ENCODE measurements at places on chromosomes 11 and 22.

- no peak for DNase-seq
Observed at GRCh38 chr11:15816260-15816871, 540.0 kb downstream of the SOX6 start.

DNA sequence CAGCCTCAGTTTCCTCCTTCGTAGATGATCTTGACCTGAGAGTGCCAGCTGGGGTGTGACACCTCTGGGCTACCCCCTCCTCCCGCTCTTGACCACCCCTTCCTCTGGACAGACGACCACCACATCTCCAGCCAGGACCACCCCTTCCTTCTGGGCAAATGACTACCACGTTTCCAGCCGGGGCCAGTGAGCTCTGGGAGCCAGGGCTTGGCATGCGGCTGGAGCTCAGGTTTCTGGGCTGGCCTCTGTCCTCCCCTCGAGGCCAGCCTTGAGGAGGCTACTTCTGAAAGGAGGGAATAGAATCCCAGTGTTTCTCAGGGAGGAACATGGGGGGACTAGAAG lies 120.9 kb downstream of the KCNQ1OT1 start:
- peak; percentile 2 for DNase-seq

DNA sequence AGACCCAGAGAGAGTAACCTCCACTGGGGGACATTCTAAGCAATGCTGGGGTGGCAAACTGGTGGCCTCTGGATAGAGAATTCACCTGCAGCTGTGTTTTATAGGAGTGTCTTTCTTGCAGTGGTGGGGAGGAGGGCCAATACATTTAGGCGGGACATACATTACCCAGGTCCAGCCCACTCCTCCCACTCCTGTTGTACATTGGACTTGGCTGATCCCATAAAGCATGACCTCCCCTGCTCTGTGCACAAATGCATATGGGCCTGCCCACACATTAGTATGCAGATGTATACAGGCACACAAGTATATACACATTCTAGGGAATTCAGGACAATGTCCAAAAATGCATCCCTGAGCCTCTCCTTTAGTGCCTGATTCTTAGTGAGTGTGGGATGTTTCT lies 99.1 kb downstream of the RRAS2 start:
- DNase-seq, result no peak

DNA sequence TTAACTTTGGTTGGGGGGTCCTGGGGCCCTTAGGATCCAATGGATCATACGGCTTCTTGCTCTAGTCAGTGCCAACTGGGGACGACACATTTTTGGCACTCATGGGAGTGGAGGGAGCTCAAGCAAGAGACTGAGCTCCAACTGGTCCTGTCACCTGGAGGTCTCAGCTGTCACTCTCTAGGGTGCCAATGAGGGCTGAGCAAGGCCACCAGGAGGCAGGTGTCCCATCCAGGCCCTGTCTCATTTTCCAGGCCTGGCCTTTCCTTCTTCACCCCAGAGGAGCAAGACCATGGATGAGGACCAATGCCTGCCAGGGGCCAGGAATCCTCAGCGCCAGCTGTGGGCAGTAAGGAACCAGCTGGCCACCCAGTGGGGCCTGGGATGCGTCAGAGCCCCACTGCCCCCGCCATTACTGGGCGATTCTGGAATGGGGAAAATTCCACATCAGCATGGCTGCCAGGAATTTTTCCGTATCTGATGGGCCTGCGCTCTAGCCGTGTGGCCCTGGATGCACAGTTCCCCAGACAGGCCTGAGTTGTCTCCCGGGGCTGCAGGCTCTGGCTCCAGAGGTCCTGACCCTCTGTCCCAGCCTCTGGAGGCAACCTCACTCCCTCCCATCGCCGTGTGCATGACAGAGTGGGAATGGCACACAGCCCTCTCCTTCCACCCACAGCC lies 669 bp upstream of the GAL3ST1 start:
- no peak for DNase-seq

DNA sequence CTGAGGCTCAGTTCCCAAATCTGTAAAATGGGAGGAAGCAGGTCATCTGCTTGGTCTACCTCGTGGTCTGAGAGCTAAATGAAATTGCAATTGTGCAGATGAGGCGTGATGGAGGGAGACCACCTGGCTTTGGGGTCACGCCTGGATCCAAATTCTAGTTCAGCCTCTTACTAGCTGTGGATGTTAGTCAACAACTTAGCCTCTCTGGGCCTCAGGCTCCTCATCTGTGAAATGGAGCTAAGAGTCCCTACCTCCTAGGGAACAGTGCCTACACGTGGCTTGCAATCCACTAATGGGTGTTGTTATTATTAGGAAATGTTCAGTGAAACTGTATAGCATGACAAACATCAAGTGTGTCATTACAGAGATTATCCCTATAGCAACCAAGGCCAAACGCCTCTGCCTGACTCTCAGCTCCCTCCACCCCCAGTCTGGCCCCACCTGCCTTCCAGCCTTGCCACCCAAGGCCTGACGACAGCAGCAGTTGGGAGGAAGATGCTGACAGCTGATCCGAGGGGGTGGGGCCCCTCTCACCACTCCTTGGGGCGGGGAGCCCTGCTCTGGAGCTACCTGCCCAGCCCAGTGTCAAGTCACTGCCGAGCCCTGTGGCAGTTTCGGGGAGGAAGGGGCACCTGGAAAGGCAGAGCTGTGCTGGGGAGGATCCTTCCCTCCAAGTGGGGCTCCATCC lies 1.7 kb upstream of the RHOD start:
- DNase-seq, result no peak

- DNase-seq, result no peak
Observed at GRCh38 chr11:128705124-128705920, 11.4 kb downstream of the FLI1 start.

GRCh38 chr11:10042699-10043098 lies 251.3 kb downstream of the SBF2 start:
- DNase-seq, result no peak

DNA sequence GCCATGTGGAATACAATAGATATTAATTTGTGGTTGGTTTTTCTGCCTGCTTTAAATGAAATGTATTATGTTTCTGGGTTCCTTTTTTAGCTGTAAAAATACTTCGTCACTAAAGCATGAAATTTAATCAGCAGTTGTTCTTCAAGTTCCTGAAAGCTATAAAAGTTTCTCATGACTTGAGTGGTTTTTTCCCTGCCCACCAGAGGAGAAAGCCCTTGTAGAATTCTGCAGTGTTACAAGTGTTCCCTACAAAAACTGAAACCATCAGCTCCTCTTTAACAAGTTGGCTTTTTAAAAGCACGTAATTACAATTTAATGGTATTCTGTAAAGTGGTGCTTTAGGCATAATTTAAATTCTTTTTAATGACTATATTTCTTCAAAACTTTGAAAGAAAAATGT lies 56.2 kb downstream of the PANX1 start:
- DNase-seq, result no peak

GRCh38 chr11:134845474-134846327 lies 433.7 kb upstream of the B3GAT1 start:
- no peak for DNase-seq

GRCh38 chr22:43008509-43008908 lies 6.4 kb downstream of the PACSIN2 start:
- DNase-seq, result no peak

DNA sequence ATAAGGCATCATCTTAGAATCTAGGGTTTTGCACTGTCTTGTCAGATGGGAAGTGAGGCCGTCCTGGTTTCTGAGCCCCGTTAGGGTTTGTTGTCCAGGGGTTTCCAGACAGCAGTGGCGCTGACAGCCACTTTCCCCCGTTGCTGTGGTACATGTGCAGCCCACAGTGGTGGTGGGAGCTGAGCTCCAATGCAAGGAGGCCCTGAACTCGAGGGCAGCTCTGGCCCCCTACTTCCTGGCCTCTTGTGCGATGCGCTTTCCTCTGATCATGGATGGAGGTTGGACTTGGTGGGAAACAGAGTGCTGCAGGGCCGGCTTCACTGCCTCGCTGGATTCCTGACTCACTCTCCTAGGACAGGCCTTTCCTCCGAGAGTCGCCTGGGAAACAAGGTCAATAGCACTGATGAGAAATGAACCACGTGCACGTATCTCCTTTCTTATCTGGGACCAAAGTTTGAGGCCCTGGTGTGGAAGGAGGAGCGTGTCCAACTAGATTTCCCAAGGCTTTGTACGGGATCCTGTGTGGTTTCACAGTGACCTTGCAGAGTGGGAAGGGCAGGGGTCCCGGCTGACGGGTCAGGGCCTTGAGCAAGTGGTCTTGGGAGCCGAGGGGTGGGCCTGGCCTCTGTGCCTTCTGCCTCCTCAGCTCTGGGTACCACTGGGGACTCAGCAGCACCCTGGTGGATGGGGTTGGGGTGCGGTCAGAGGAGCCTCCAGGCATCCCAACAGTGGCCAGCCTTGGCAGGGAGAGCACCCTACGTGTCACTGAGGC lies 3.7 kb downstream of the PHRF1 start:
- no peak for DNase-seq

- no peak for DNase-seq
Observed at GRCh38 chr11:59224351-59224928, 11.7 kb upstream of the MPEG1 start.

- DNase-seq, result no peak
Observed at GRCh38 chr11:59611570-59612565, 3.7 kb downstream of the OSBP start.

GRCh38 chr11:109106151-109106906 lies 315.7 kb upstream of the C11orf87 start:
- DNase-seq, result no peak

DNA sequence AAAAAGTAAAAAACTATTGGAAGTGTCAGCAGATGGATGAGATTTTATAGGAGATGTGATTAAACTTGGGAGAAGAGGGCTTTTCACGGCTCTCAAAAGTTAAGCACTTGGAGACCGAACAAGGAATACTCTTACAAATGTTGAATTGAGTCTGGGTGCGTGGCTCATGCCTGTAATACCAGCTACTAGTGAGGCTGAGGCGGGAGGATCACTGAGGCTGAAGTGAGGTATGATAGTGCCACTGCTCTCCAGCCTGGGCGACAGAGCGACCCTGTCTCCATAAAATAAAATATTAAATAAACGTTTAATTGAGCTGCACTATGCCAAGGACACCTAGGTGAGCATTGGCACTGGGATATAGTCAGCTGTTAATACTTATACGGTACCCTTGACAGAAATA lies 1.9 kb downstream of the CEP57 start:
- no peak for DNase-seq

GRCh38 chr11:71458146-71459070 lies 5.4 kb downstream of the NADSYN1 start:
- DNase-seq, result no peak

GRCh38 chr11:102467080-102467708 lies 14.6 kb upstream of the TMEM123 start:
- no peak for DNase-seq

DNA sequence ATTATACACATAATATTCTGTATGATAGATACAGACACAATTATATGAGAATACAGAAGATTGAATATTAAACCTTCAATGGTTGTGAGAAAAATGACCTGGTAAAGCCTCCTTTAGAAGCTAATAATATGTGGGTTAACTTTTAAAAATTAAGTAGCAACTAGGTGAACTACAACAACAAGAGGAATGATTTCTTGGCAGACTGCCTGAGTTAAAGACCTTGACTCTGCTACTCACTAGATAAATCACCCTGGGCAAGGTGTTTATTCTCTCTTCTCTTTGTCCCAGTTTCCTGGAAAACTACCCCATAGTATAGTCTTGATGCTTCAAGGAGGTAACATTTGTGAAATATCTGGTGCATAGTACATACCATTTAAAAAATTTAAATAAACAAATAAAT lies 519.6 kb upstream of the TENM4 start:
- no peak for DNase-seq

DNA sequence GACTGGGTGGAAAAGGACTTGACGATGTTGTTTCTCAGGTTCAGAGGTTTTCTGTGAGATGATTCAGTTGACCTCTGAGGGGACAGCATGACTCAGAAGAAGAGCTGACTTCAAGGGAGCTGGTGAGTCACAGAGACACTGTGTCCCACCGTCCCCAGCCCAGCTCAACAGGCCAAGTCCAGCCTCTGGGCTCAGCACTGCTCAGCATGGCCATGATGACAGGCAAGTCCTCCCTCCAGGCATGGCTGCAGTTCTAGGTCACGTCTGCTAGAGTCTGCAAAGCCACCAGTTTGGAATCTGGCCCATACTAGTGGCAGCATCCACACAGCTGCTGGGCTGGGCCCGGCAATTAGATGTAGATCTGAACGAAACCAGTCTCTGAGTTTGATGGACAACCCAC lies 12.9 kb downstream of the TRIM29 start:
- DNase-seq, result no peak

GRCh38 chr11:110337570-110338193 lies 41.3 kb upstream of the RDX start:
- DNase-seq, result no peak

- DNase-seq, result no peak
Observed at GRCh38 chr11:48127521-48128183, 89.0 kb upstream of the OR4B1 start.

DNA sequence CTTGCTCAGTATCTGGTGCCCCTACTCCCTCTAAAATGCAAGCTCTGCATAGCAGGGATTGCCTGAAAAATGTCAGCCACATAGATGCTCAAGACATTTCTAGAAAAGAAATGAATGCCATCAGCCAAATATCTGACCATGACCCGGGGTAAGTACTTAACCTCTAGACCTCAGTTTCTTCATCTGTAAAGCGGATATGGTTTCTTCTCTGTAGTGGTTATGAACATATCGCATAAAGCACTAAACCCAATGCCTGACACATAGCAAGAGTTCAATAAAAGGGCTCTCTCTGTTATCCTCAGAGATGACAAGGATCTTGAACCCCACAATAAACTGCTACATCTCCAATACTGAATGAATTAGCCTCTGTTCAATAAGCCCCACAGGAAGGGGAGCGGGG lies 122.6 kb downstream of the ABTB2 start:
- DNase-seq, result no peak

DNA sequence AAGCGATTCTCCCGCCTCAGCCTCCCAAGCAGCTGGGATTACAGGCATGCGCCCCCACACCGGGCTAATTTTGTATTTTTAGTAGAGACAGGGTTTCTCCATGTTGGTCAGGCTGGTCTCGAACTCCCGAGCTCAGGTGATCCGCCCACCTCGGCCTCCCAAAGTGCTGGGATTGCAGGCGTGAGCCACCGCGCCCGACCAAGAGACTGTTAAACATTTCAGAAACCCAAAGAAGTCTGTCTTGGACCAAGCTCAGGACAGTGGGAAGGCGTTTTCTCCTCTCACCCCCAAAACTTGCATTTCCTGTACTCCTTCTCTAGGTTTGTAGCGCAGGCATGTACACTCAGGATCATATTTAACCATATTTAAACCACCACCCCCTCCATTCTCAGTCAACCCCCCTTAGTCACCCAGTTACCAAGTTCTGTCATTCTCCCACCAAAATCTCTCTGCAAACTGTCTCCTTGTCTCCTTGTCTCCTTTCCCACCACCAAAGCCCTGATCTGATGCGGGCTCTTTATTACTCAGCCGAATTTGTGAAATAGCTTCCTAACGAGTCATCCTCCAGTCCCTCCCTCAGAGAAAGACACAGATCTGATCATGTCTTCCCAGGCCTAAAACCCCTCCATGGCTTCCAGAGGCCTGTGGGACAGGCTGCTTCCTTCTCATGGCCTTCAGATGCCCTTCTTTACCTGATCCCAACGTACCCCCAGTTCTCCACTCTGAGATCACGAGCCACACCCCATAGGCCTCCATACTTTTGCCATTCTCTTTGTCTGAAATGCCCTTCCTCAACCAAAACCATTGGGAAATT lies 29.0 kb upstream of the CREB3L1 start:
- no peak for DNase-seq

- DNase-seq, result no peak
Observed at GRCh38 chr22:29733362-29734201, 13.8 kb downstream of the CABP7 start.

Data from T-helper 17 cell (primary cell).